Stimulated activated CD4-positive, alpha-beta T cell treated with anti-CD3 and anti-CD28 coated beads, Interleukin-1b, Interleukin-23, amount 100 ng/mL, for 4 hours (primary cell): ENCODE measurements at places on chromosomes 7 and 10.

DNA sequence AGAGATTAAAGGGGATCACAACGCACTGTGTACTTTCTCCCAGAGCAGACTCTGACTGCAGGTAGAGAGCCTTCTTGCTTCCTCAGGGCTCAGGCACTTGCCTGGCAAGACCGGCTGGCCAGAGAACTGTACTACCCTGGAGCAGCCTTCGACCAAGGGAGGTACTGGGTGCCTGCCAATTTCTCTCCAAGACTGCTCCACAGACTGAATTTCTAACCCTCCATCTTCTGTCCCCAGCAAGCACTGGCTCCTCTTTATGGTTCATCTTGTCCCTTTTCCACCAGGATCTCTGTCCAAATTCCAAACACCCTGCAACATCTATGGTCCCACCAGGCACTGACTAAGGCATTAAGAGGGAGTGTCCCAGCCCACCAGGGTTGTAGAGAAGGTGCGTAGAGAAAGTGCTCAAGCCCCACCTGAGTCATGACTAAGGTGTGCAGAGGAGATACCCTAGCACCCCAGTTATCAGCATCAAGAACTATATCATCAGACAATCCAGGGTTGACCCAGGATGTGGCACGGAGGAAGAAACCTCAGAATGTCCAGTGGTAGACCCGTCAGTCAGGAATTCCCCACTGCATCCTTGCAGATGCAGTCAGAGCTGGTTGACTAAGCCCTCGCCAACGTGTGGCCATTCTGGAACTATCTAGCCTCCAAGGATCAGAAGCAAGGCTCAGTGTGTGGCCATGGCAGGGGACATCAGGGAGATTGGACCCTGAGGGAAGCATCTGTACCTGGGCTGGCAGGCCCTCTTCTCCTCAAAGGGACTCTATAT lies 60.9 kb upstream of the CAMK2B start:
- DNase-seq = no peak

DNA sequence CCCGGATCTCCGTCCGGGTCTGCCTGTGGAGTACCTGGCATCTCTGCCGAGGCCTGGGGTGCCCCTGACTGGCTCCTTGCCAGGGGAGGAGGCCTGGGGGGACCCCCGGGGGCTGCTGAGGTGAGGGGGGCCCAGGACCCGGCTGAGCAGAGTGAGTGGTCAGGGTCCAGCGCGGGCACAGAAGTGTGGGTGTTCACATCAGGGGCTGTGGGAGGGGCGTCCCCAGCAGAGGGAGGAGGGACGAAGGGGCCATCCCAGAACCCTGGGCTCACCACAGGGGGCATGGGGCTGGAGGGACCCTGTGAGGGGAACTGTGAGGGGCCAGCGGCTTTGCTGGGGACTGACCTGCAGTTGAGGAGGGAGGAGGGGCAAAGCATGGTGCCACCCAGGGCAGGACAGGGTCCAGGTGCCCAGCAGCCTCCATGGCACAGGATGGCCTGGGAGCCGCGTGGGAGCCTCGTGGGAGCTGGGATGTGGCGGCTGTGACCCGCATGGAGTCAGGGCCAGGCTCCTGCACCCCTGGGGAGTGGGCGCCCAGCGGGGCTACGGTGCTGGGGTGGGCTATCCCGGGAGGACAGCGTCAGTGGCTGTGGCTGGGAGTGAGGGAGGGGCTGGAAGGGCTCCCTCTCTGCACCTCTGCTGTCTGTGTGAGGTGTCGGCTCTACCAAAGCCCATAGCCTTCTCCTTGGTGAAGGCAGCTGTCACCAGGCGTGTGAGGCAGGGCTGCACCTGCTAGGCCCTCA lies 91.2 kb downstream of the DNAJB6 start:
- DNase-seq = no peak

DNA sequence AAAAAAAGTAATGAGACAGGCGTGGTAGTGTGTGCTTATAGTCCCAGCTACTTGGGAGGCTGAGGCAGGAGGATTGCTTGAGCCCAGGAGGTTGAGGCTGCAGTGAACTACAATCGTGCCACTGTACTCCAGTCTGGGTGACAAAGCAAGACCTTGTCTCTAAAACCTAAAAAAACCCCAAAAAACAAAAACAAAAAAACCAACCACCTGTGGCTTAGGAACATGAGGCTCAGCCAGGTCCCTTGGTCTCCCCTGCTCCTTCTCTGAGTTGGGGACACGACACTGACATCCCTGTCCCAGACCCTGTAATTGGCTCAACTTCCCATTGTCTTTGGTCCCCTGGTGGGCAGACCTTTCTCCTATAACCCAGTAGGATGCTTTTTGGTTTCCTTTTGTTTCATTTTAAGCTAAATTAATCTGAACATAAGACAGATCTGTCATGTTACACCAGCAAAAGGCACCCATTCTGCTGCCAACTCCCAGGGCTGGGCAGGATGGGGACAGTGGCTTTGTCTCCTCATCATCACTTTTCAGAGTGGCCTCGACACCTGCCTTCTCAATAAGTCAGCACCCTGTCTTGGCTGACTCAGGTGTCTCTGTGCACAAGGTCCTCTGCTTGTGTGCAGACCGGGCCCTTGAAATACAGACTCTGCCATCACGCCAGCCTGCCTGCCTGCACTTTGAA lies 74.4 kb downstream of the MYL10 start:
- no peak for DNase-seq

DNA sequence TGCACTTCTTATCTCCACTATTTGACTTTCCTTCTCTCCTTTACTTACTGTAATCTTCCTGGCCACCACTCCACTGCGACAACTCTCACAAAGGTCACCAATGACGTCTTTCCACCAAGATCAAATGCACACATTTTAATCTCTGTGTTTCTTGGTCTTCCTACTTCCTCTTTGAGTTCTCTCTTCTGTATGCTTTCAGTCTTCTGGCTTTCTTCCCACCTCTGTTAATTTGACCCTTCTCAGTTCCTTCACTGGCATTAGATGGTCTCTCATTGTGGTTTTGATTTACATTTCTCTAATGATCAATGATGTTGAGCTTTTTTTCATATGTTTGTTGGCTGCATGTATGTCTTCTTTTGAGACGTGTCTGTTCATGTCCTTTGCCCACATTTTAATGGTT lies 31.9 kb downstream of the FAM107B start:
- DNase-seq = no peak

- DNase-seq = no peak
Observed at GRCh38 chr7:142100634-142101033, 10.9 kb upstream of the MGAM2 start.

DNA sequence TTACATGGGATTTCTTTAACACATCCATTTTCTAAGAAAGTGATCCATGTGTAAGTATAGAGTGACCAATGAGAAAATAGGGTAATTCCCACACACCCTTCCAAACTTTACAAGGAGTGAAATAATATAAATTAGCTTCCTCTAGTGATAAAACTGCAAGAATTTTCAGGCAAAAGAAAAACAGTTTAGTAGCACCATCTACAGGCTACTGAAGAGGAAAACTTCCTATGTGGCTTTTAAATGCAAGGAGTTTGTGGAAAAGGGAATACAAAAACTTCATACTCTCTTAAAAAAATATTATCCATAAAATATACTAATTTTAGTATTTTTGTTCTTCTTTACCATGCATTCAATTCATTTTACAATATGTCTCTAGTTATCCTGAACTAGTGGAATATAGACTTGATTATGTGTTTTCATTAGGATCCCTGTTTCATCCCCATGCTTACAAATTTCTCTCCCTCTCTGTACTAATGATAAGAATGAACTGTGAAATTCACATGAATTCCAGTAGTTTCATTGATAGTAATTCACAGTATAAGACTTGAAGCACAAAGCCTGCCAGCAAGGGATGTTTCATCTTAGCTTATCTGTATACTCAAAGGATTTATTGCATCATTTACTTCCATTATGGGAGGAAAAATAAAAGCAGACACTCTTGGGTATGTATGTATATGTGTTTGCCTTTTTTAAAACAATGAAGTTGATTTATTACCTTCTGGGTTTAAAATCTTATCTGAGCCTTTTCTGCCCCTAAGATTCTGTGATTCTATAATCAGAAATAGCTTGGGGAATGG lies 442.9 kb downstream of the AUTS2 start:
- no peak for DNase-seq

DNA sequence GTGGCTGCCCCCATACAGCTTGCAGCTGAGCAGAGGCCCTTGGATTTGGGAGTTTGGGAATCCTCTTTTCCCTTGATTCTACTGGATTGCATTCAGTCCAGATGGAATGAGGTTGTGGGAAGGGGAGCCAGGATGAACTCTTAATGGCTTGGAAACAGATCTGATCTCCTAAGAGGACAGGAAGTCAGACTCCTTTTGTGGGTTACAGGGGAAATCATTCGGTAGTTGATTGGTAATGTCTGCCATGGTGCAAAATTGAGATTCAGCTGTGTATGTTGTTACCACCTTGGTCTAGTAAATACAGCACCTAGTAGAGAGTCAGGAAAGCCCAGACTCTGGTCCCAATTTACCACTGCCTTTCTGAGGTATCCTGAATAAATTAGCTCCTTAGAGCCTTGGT lies 144.2 kb upstream of the TNRC18 start:
- no peak for DNase-seq
